ENCODE measurements at places on chromosomes 5 and 9.

GRCh38 chr5:168097876-168098653 lies 193.4 kb upstream of the WWC1 start:
- no peak for DNase-seq

GRCh38 chr9:90964101-90965020 lies 162.7 kb downstream of the SYK start:
- DNase-seq, result no peak

- DNase-seq, result no peak
Observed at GRCh38 chr5:111585291-111585690, 73.0 kb upstream of the STARD4 start.

DNA sequence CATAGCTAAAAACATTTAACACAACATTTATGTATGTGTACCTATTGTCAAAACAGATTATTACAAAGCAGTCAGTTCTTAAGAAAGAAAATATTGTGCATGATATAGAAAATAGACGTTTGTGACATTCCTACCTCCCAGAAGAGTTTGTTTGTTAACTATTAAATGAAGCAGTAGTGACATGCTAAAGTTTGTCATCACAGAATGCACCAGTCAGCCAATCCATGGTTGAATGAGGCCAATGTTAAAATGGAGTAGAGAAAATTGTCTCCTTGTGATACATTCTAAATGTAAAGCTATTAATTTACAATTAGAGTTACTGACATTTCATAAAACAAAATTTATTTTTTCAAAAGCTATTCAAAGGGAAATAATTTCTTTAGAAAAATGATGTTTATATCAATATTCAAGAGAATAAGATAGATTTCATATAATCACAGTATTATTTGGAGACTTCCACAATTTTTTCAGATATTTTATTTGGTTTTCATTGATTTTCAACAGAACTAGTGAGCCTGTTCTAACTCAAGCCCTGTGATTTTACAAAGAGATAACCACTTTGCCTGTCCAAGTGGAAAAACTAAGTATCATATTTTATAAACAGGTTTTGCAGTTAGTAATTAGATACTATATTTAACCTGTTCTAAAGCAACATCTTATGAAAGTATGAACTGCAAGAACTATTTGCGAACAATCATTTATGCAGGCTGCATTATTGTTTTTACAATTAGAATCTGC lies 176.8 kb downstream of the ISL1 start:
- DNase-seq, result no peak

- DNase-seq, result no peak
Observed at GRCh38 chr9:134811673-134812342, 68.8 kb upstream of the FCN2 start.

DNA sequence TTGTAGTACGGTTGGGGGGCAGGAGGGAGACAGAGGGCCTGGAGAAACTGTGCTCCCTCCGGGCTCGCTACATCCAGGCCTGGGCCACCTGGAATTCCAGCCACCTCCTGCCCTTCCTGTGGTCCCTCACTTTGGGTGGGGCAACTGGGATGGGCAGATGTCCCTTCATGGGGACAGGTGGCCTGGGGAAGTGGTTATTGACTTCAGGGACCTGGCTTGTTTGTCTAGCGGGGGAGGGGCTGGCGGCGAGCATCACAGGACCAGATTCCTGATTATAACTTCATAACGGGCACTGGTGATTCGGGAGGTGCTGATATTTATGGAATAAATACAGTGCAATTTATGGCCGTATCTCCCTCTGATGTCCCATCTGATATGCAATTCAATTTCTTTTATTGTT lies 20.1 kb upstream of the LAMC3 start:
- DNase-seq, result no peak

- DNase-seq, result no peak
Observed at GRCh38 chr9:82583524-82583923, 479.4 kb downstream of the RASEF start.

Data from CD8-positive, alpha-beta T cell (primary cell).